CD8-positive, alpha-beta memory T cell (primary cell): ENCODE measurements at places on chromosomes 5 and 9. TPM values are rescaled to one million over a fixed set of nuclear protein-coding genes. Genes with fewer than 3 reads are reported as not detected.

DNA sequence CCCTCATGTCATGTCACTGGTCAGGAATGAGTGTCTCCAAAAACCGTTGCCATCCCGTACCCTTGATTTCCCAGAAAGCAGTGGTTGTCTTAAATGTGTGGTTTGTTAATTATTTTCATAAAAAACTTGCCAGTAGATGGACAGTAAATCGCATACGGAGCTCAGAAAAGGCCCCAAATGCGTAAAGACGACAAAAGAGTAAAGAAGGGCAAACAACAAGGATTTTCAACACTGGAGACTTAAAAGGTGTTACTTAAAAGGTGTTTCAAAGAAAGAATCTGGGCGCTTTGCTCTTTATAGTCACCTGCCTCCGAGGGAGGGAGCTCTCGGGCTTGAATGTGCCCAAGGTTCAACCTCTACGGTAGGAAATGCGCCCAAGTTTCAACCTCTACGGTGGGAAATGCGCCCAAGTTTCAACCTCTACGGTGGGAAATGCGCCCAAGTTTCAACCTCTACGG lies 734 bp downstream of the KIF27 start:
- DNase-seq = no peak

GRCh38 chr5:163978897-163979296 lies 473.5 kb downstream of the MAT2B start:
- DNase-seq = no peak

DNA sequence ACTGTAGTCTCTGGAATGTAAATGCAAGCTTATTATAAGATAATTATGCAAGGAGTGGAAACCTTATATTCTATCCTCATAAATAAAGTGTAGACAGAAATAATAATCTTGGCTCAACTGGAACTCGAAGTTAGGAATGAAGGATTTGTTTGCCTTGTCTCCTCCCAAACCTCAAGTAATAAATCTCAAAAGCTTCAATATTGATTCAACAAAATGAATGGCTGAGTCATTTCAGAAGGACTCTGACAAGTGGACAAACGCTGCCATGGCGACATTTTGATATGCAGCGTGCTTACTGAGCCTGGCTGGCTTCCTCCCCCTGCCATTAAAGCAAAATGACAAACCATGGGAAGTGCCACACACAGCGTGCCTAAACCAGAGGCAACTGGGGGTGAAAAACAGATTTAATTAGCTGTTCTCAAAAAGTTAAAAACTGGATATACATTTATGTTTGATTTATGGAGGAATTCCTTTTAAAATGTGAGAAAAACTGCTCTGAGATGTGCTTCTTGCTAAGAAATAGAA lies 10.5 kb upstream of the ADGRV1 start:
- no peak for DNase-seq

DNA sequence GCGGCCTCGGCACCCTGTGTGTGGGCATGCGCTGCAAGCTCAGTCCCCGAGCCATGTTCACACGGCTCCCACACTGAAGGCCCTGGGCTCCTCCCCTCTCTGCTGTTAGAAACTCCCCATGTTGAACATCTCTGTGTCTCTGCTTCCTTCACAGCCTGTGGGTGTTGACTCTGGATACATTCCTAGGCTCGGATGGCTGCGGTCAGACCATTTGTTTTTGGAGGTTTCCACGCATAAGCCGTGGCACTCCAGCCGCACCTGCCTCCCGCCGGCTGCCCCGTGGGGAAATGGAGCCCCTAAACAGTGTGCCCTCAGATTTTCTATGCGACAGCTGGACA lies 31.2 kb upstream of the LRRC14B start:
- no peak for DNase-seq

- DNase-seq = no peak
Measured at GRCh38 chr5:74237571-74238145, 402.9 kb downstream of the ENC1 start.

- DNase-seq = no peak
Measured at GRCh38 chr9:131559421-131560000, 14.2 kb downstream of the PRRT1B start.

GRCh38 chr9:102309379-102309778 lies 570.9 kb upstream of the GRIN3A start:
- DNase-seq = no peak

DNA sequence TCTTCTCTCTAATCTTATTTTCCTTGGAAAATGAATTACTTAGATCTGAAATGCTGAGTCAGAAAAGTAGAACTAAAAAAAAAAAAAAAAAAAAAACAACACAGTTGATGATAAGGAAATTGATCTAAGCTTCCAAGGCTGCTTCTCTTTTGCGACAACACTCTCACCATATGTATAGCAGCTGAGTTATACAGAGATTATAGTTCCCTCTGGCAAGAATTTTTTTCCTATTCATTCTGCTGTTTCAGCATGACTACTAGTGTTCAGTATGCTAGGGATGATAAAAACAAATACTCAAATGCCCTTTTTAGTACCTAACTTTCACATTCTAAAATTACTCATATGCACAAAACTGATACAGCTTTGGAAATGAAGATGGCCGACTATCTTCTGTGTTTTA lies 267.3 kb downstream of the MLLT3 start:
- DNase-seq = no peak

- DNase-seq = no peak
Measured at GRCh38 chr9:101711330-101711941, 27.0 kb downstream of the GRIN3A start.

DNA sequence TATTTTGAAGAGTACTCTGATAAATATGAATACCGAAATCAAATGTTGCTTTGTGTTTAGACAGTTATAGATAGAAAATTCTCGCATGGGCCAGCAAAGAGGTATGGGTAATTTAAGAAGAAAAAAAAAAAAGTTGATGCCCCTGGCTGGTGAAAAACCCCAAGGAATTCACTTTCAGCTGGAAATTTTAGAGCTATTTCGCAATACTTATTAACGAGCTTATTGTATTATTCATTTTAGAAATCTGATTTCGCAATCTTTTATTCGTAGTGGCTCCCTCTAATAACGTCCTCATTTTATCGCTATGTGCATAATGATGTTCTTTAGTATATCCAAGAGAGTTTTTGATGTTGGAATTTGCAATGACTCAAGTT lies 18.5 kb upstream of the FER start:
- no peak for DNase-seq

- no peak for DNase-seq
Measured at GRCh38 chr5:5504325-5504724, 81.8 kb downstream of the ICE1 start.

GRCh38 chr9:16143310-16143709 lies 590.5 kb downstream of the CCDC171 start:
- DNase-seq = no peak

DNA sequence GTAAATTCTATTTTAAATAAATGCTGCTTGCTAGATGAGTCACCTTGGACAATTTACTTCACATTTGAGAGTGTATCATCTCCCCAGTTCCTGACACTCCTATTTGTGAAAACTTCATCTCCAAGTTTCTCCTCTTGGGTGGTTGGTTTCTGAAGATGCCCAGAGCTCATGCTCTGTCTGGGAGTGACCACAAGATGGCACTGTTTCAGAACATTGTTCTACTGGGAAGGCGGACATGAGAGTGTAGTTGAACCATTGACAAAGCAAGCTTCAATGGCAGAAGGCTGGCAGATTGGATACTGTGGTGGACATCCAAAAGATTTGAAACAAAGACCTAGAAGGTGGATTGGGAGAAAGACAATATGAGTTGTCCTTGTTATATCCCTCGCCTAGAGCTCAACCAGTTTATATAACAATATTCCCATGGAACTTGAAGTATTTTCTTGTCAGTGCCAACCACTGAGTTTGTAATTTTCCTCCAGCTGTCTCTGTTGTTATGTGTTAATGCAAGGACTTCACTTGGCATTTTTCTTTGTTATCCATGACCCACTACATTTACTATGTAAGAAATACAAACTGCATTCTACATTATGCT lies 234.3 kb upstream of the ANKH start:
- no peak for DNase-seq

- no peak for DNase-seq
Measured at GRCh38 chr5:59007460-59008063, 424.7 kb downstream of the RAB3C start.

DNA sequence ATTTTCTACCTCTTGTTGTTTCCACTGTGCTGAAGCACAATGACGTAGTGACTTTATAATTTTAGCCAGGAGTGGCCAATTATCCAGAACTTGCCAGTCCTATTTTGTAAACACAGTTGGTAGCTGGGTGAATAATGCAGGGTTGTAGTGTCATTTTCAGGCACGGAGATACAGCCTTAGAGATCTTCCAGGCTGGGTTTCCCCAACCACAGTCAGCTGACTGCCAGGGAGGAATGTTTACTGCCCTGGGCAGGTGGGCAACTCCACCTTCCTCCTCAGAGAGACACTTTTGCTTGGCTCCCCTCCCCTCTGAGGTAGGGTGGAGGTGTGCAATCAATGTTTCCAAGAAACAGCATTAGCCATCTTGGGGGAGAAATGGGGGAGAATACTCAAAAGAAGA lies 228.1 kb upstream of the NR4A3 start:
- DNase-seq = no peak

DNA sequence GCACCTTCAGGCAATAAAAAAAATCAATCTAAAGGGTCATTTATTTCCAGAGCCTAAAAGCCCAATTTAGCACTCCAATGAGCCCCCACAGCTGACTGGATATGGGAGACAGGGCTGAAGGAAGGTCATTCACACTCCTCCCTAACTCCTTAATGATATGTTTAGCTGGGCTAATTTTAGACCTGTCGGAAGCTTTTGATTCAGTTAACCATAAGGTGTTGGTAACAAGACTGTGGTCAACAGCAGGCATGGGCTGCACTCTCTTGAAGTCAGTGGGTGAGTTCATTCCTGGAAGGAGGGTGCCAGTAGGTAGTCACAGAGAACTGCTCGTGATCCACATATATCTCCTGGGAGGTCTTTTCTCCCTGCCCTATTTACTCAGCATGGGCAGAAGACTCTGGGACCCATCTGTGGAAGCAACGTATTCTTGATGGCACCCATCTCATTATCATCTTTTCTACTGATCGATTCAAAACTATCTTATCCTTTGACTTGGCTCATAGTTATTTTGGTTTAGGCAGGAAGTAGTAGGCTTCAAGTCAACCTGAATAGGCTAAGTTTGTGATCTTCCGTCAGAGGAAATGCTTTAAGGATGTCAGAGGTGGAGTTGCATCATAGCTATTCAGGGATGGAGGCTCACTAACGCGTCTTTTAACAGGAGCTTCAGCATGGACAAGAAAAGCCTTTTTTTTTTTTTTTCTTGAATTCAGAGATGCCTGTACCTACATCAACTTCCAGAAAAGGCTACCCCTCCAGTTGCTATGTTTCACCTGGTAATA lies 367.7 kb upstream of the SLC30A5 start:
- no peak for DNase-seq

- no peak for DNase-seq
Measured at GRCh38 chr9:113709721-113710120, 166.4 kb upstream of the ZNF618 start.

- no peak for DNase-seq
Measured at GRCh38 chr5:59517926-59518585, 375.5 kb downstream of the PDE4D start.

GRCh38 chr5:145887976-145888574 lies 15.3 kb upstream of the GRXCR2 start:
- no peak for DNase-seq

GRCh38 chr5:51990241-51990640 lies 607.0 kb downstream of the ISL1 start:
- DNase-seq = no peak

GRCh38 chr5:67031692-67032091 lies 164.9 kb downstream of the CD180 start:
- DNase-seq = no peak

DNA sequence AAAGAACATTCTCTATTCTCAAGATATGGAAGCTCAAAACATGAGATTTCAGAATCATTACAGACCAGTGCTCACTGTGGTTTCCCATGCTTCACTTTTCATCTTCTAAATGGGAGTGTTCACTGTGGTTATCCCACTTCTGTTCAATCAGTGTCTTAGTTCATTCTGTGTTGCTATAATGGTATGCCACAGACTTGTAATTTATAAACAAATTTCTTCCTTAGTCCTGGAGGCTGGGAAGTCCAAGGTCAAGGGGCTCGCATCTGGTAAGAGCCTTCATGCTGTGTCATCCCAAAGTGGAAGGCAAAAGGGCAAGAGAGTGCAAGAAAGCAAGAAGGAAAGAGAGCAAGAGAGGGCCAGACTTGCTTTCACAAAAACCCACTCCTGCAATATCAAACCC lies 146.3 kb downstream of the TTC39B start:
- no peak for DNase-seq

GRCh38 chr5:132227235-132227484 lies 493 bp downstream of the P4HA2 start:
- DNase-seq = no peak

- no peak for DNase-seq
Measured at GRCh38 chr5:157481265-157481664, 21.3 kb downstream of the NIPAL4 start.

DNA sequence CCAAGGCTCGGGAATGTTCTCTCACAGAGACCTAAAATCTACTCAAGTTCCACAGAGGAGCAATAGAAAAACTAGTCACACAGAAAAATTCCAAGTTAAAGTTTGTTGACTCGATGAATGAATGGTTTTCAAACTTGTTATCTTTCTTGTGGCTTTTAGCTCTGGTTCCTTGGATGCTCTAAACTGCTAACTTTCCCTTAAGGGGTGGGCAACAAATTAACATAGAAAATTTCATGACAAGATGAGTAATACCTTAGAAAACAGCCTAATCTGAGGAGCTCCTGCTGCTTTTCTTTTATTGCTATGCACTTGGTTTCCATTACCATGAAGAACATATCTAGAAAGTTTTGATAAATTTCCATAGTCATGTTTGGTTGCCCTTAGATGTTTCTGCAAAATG lies 100.2 kb upstream of the CCDC112 start:
- no peak for DNase-seq

DNA sequence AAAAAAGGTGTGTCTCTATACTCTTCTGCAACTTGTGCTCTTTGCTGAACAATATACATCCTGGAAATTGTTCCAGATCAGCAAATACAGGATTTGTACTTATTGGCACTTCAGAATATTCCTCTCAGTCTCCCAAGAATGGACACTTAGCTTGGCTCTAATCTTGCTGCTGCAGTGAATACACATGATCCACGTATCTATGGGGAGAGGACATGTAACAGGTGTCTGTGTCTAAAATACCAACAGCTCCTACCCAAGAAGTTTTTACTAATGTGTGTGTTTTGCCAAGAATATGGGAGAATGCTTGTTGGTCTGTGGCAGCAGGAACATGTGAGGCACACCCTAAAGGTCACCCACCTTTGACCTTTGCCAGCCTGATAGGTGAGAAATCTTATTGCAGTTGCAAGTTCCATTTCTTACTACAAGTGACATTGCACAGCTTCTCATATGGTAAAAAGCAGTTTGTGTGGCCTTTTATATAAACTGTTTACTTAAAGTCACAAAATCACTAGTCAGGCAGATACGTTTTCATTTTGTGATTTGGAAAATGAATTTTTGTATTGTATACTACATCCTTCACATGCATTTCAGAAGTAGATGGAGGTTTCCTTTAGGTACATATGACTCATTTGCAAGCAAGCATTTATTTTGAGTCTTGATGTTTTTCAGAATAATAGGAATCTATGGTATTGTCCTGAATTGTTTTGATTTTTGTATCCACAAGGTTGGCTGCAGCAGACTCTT lies 35.8 kb downstream of the PHF2 start:
- no peak for DNase-seq

- no peak for DNase-seq
Measured at GRCh38 chr9:95736891-95737522, 138.5 kb upstream of the ERCC6L2 start.

Gene PHF24
- total RNA-seq = 0.04 TPM

Gene MCC
- 4.2 TPM for total RNA-seq

Gene PCDHB16
- not detected for total RNA-seq

Gene NDOR1
- 45.1 TPM for total RNA-seq

Gene SLC36A3
- total RNA-seq = not detected

Gene ENTPD2
- not detected for total RNA-seq

Gene DDX4
- total RNA-seq = not detected

Gene FGD3
- total RNA-seq = 56.5 TPM

Gene LCN9
- total RNA-seq = not detected

Gene ARID3C
- 0.44 TPM for total RNA-seq
